Tibial nerve (tissue), 4 donors: ENCODE measurements at places on chromosomes 7 and 10. TPM values are rescaled to one million over a fixed set of nuclear protein-coding genes. Genes with fewer than 3 reads are reported as not detected.

The SSC4D gene
- total RNA-seq = not detected

- no peak for DNase-seq
Measured at GRCh38 chr7:14403587-14403986, 414.1 kb upstream of the ETV1 start.

The AKR1C1 gene
- total RNA-seq = 47.1 TPM

DNA sequence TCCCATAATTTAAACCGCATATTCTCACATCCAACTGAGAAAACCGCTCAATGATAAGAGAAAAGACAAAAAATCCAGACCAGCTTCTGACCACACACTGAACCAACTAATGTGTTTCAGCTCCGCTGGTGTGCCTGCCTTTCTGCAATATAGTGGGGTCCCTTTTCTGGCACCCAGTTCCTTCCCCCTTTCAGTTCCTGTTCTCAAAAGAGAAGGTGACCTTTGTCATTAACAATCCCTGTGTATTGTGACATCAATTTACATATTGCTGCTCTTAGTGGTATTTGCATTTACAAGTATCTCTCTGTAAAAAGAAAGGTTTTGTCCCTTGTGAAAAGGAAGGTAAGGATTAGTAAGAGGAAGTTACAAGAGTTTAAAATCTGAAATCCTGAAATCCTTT, 1.4 kb downstream of the PPP1R17 start:
- DNase-seq = no peak

The NXPH1 gene
- not detected for total RNA-seq
